Kidney (tissue), 22 donors: ENCODE measurements at places on chromosomes 7 and 10. TPM values are rescaled to one million over a fixed set of nuclear protein-coding genes. Genes with fewer than 3 reads are reported as not detected.

DNA sequence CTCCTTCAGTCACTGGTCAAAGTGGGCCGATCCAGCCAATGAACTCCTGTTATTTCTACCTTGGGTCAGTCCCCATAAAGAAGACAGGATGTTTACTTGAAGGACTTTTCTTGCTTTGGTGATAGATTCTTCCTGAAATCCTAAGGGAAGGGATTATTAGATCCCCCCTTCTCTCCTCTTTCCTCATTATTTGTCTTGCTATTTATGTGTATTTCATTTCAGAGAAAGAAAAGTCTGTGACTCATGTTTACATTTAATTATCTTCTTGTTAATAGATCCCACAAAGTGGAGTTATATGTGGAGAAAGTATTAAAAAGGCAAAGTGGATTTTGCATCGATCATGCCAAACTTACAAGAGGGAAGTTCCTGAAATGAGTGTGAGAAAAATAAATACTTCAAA lies 341.5 kb downstream of the PHTF2 start:
- DNase-seq, result no peak

DNA sequence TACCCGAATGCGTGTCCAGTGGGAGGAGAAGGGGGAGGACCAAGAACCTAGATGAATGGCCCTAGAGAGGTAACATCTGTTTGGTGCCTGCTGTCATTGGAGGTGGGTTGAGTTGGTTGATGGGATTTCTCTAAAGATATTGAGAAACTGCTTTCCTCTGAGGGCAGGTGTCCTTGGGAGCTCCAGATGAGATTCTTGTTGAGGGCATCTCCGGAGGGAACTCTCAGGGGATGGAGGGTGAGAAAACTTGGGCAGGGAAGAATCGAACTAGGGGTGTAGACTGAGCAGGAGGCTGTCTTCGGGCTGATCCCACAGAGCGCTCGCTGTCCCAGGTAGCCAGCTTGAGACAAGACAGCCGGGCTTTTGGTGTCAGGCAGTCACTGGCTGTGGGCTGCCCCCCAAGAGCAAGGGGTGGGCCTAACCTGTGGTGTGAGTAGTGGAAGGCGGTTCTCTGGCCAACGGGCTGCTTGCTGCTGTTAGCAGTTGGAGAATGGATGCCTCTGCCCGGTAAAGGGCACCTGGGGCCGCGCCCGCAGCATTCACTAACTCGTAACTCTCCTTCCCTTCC lies 3.7 kb downstream of the IRF5 start:
- DNase-seq, result no peak

The KEL gene
- 0.39 TPM for polyA plus RNA-seq

- no peak for DNase-seq
Observed at GRCh38 chr7:40014376-40014775, 64.3 kb downstream of the CDK13 start.

The GRID2IP gene
- polyA plus RNA-seq, result 0.11 TPM

DNA sequence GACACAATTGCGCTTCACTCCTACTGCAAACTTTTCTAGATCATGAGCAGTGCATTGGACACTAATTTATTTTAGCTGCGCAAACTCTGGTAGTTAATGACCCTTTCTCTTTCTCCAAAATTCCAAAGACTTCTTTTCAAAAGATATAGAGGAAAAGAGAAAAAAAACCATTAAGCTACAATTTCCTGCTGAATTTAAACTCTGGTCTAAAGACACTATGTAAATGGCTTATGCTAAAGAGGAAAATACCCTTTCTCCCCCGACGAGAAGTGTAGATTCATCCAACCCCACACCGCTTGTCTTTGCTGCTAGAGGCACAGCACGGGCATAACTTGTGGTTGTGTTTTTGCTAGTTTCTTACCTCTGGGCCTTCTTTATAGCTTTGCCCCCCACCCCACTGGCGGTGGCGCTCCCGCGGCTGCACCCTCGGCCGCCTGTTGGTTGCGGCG lies 84.1 kb downstream of the SNX10 start:
- peak; percentile 84 for DNase-seq

GRCh38 chr7:1810961-1811849 lies 141.1 kb downstream of the ELFN1 start:
- DNase-seq, result no peak

DNA sequence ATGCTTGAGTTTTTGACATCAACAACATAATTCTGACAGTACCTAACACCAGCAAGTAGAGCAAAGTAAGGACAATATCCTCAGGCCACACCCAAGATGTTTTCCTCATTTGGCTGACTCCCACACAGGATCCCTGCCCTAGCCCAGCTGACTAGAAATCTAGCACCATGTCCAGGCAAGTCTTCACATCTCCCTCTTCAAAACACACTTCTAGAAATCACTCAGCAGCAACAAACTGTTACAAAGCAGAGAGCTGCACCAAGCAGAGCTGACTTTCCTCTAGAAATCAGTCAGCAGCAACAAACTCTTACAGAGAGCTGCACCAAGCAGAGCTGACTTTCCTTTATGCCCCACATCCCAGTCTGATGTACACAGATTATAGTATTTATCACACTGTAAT lies 7.7 kb downstream of the TMEM168 start:
- no peak for DNase-seq

DNA sequence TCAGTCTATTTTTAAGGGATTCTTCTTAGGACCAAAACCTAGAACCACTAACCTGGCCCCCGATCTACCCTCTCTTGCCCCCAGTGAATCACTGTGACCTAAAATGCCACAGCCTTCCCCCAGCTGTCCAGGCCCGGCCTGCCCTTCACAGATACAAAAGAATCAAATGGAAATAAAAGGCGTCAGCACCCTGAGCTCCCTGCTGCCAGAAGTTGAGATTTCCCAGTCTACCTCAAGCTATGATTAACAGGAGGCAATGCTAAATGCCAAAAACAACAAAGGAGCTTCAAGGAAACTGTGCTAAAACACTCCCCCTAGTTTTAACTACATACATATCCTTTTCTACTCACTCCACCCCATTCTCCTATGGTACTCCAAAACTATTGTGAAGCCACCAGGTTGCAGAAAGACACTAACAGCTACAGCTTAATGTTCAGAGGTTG lies 67.8 kb downstream of the GSAP start:
- peak; percentile 35 for DNase-seq

The NIPSNAP2 gene
- polyA plus RNA-seq, result 60.3 TPM

GRCh38 chr7:66766041-66766440 lies 25.5 kb downstream of the RABGEF1 start:
- DNase-seq, result no peak

DNA sequence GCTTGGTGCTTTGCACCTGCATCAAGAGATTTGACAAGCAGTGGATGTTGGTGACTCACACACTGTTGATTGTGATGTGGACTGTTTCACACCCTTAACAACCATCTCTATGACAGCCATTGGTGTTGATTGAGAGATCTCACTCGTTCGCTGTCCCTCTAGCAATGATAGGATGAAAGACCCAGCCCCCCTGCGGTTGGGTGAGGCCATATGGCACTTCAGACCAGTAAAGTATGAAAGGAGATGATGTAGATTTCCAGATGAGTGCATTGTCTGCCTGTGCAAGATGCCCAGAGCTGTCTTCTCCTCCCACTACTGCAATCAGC lies 138.7 kb upstream of the PRR15 start:
- DNase-seq, result no peak

- no peak for DNase-seq
Observed at GRCh38 chr10:75108684-75109458, 2.6 kb upstream of the SAMD8 start.

- DNase-seq, result no peak
Observed at GRCh38 chr7:87140271-87140748, 11.9 kb upstream of the DMTF1 start.

The UNCX gene
- polyA plus RNA-seq, result 1.4 TPM

DNA sequence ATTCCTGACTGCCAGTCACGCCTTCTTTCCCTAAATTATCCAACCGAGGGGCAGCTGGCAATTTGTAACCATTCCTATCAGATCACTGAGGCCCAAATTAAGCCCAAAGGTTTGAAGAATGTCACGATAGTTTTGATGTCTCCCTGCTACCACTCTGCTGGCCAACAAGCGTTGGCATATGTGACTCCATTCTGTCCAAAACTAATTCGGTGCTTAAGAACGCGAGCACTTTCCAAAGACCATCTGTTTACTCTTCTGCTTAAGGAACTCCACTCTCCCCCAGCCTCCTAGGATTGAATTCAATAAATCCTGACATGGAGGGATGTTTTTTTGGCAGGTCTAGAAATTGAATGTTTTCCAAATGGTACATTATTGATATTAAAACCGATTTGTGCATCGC lies 131.5 kb upstream of the CTBP2 start:
- no peak for DNase-seq

GRCh38 chr7:77439572-77439971 lies 23.4 kb upstream of the GSAP start:
- no peak for DNase-seq

The TACC2 gene
- 36.4 TPM for polyA plus RNA-seq

DNA sequence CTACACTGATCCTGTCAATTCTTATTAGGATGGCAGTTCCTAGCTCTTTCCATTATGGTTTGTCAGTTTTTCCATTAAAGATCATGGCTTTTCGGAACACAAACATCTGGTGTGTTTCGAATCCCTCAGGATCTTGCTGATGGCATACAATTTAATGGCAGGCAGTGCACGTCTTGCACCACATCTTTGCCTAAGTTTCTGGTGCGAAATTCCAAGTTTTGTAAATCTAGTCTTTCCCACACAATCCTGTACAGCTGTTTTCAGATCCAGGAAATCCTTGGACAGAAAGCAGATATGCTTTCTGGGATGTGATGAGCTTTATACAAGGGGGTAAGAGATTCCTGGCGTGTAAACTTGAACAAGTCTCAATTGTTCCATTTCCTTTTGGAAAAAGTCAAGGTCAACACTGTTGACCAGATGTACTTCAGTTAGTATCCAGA lies 224.3 kb upstream of the PHYHIPL start:
- no peak for DNase-seq

- DNase-seq, result no peak
Observed at GRCh38 chr7:158258411-158259130, 329.1 kb downstream of the PTPRN2 start.

The MMRN2 gene
- polyA plus RNA-seq, result 19.9 TPM

The GRM3 gene
- not detected for polyA plus RNA-seq

The SORCS3 gene
- polyA plus RNA-seq, result 0.52 TPM

The OR9A2 gene
- not detected for polyA plus RNA-seq
